RWPE1 (cell line): ENCODE measurements at places on chromosomes 5 and 9.

DNA sequence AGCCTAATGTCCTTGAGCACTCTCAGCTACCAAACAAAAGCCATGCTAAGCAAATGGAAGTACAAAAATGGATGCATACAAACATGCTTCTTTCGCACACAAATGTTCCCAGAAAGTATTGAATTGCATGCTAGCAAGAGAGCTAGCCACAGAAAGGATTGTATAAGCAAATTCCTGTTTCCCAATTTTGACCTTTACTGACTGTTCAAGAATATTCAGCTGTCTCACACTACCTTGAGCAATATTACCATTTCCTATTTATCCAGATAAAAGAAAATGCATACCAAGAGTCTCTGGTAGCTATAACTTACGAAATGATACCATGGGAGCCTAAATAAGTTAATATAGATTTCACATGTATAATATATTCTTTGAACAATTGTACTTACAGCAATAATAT lies 264.6 kb downstream of the TMEM167A start:
- DNase-seq = no peak

- no peak for DNase-seq
Measured at GRCh38 chr9:124941679-124942561, 1.0 kb upstream of the GOLGA1 start.

- DNase-seq = no peak
Measured at GRCh38 chr5:141872496-141873356, 5.5 kb downstream of the PCDH1 start.

GRCh38 chr5:142063878-142064331 lies 44.7 kb upstream of the NDFIP1 start:
- no peak for DNase-seq

DNA sequence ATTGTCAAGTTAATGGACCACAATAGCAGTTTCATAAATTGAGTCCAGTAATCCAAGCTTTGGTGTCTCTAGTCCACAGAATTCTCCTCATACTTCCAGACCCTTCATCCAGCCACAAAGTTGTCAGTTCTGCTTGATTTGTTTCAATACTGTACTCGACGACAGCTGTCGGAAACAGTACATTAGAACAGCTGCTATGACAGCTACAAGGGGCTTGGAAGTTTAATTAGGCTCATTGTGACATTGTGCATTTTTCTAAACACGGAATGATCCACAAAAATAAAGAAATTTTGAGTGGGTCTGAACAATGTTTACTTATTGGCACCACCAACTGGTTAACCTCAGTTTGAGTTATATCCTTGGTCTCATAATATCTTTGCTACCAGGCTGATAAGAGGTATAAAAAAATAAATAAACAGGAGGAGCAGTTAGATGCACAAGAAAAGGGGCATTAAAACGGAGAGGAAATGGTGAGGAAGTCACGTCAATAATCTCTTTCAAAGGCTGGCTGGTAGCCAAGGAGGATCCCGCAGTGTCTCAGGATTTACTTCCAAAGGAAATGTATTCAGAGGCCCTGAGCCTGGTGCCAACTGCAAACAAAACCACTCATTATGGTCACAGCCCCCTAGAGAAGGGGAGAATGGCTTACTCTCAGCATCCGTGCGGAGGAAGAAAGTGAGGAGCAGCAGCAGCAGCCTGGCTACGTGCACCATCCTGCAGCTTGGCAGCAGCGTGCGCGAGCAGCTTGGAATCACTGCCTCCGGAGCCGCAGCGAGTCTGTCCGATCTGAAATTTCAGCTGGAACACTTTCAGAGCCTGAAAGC lies 933.8 kb upstream of the DMAC1 start:
- no peak for DNase-seq

DNA sequence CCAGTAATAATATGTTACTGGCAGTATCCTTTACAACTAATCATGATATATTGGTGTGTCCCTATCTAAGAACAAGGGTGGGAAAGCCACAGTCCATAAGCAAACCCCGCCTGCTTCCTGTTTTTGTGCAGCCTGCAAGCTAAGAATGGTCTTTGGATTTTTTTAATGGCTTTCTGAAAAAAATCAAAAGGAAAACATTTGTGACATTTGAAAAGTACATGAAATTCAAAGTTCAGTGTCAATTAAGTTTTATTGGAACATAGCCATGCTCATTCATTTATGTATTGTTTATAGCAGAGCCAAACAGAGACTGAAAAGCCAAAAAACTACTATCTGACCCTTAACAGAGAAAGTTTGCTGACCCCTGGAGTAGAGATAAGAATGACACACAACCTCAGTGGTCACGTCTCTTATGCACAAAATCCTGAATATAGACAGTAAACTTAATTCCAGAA lies 12.8 kb upstream of the TMEM245 start:
- DNase-seq = no peak

- no peak for DNase-seq
Measured at GRCh38 chr9:73131461-73131860, 20.2 kb upstream of the ANXA1 start.

- no peak for DNase-seq
Measured at GRCh38 chr5:39604491-39604890, 179.7 kb upstream of the DAB2 start.

- no peak for DNase-seq
Measured at GRCh38 chr9:33932078-33932807, 115.3 kb downstream of the UBE2R2 start.

GRCh38 chr9:38371495-38371894 lies 21.0 kb upstream of the ALDH1B1 start:
- DNase-seq = peak; percentile 70

GRCh38 chr9:135797507-135798262 lies 95.7 kb downstream of the KCNT1 start:
- peak; percentile 71 for DNase-seq

DNA sequence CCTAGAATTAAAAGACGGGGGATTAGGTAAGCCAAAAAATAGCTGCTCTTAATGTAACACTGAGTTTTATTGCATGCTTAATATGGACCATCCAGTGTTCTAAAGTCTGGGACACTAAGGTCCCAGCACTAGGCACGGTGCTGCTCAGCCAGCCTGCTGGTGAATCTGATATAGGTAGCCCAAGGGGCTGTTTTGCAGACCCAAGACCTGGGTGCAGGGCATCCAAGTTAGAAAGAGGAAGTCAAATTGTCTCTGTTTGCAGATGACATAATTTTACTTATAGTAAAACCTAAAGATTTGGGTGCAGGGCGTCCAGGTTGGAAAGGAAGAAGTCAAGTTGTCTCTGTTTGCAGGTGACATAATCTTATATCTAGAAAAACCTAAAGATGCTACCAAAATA lies 17.8 kb downstream of the IFNA5 start:
- no peak for DNase-seq

DNA sequence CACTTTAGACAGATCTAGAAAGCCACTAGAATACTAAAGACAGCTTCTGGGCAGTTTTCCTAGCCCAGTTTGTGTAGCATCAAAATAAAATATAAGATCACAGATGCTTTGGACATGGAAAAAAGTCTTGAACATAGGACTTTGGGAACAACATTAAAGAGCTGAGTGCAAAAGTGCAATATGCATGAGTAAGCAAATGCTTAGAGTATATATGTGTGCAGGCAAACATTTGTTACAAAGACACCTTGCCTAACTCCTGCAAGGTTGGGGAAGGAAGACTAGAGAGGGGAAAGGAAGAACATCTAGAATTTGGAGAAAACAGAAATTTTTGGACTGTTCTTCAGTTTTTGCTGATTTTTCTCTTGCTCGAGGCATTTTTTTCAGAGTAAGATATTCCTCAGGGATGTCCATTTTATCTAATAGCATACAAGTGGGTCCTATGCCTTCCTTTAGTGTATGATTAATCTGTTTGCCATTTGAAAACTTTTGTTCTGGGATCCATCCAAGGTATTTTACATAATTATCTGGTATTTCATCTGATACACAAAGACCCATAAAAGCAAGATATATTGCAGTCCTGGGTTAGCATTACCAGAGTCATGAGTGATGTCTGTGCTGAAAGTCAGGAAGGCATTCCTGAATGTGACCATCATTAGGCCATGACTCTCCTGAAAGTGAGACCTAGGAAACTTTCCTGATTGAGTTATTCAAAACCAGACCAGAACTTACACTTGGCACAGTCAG lies 142.0 kb upstream of the RGMB start:
- DNase-seq = peak; percentile 21

DNA sequence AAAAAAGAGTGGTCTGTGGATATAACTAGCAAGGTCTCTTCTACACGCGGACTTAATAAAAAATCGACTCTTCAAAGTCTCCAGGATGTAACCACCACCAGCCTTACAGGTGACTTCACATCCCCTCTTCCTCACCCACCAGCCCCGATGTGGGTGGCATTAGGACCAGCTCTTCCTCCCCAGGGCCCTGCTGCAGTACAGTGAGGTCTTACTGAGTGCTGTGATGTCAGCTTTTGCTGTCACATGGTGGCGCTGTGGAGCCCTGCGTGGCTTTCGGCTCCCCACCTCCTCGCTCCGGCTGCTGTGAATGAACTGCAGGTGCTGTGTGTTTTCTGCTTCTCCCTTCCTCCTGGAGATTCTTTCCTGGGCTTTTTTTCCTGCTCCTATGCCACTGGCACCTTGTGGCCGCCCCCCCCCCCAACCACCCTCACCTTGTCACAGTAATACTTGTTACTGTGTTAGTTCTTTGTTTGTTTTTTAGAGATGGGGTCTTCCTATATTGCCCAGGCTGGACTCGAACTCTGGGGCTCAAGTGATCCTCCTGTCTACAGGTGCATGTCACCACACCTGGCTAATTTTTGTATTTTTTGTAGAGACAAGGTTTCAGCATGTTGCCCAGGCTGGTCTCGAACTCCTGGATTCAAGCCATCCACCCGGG lies 15.8 kb upstream of the RAPGEF1 start:
- DNase-seq = peak; percentile 85

GRCh38 chr5:160174780-160175437 lies 54.4 kb upstream of the FABP6 start:
- DNase-seq = no peak

DNA sequence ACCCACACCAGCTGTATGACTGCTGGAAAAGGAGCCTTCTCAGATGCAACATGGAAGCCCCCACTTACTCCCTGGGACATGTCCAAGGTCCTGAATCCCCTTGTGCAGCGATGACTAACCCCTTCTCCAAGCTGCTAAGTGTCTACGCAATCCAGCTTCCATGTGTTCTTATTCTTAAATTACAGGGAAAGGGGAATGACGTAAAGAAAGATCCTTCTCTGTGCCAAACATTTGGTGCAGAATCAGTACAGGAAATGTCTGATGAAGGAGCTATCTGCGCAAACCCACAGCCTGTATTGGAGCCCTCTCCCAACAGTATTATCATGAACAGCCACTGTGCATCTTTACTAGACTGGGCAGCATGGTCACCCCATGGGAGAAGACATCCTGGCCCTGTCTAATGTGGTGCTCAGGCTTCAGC lies 183.2 kb downstream of the FRMD3 start:
- DNase-seq = no peak

DNA sequence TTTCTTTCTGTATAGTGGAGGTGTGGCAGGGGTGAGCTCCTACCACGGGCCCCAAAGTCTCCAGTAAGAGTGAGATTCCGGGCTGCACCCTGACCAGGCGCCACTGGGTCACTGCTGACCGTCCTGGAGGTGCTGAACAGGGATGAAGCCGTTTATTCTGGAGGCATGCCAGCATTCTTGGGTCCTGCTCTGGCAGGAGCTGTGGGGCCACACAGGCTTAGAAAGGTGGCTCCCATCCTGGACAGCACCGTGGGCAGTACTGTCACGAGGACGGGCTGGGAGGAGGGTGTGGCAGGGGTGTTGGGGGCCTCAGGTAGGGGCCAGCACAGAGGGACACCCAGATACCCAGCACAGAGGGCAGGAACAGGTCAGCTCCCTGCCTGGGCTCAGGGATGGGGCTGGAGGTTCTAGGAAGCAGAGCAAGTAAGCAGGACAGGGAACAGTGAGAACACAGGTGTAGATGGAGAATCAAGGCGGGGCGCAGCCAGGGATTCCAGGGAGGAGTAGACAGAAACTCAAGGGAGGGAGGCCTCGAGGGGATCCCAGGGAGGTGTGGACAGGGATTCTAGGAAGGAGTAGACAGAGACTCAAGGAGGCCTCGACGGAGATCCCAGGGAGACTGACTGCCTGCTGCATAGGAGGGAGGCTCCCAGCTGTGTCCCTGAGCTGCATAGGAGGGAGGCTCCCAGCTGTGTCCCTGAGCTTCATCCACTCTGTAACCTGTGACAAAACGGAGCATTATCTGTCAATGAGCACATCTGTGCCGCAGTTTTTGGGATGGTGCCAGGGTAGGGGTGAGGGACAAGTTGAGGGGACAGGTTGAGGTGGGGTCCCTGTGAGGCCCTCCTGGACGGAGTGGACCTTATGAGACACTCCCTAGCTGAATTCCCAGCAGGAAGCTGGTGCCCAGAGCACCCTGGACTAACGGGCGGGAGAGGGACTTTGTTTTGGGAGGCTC lies 1.1 kb upstream of the PLEKHG4B start:
- DNase-seq = no peak

GRCh38 chr9:8457055-8457454 lies 657.5 kb upstream of the DMAC1 start:
- no peak for DNase-seq

GRCh38 chr9:27157097-27157496 lies 48.1 kb downstream of the TEK start:
- no peak for DNase-seq

DNA sequence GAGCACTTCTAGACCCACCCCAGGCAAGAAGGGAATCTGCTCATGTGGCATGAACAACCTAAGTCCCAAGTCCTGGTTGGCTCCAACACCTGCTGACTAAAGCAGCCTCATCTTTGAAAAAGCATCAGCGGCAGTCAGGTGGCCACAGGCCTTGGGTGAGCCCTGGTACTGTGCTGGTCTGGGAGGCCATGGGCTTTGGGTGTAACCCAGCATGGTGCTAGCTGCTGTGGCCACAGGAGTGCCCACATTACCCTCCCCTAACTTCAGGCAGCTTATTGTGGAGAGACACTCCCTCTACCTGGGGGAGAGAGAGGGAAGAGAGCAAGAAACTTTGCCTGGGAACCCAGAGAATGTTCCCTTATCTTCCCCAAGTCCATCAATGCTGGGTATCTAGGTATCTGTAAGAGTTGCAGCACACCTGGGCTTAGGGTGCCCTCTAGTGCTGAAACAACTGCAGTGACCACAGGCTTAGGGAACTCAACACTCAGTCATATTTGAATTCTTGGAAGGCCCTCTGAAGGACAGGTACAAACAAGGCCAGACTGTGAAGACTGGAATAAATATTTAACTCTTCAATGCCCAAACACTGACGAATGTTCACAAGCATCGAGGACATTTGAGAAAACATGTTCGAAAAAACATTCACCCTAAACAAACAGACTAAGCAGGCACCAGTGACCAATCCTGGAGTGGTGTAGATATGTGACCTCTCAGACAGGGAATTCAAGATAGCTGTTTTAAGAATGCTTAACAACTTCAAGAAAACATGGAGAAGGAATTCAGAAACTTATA lies 69.9 kb upstream of the OR2K2 start:
- DNase-seq = peak; percentile 64

GRCh38 chr5:157359356-157360055 lies 93.6 kb downstream of the CYFIP2 start:
- DNase-seq = no peak

- DNase-seq = no peak
Measured at GRCh38 chr9:78896479-78896878, 599.6 kb downstream of the PSAT1 start.

DNA sequence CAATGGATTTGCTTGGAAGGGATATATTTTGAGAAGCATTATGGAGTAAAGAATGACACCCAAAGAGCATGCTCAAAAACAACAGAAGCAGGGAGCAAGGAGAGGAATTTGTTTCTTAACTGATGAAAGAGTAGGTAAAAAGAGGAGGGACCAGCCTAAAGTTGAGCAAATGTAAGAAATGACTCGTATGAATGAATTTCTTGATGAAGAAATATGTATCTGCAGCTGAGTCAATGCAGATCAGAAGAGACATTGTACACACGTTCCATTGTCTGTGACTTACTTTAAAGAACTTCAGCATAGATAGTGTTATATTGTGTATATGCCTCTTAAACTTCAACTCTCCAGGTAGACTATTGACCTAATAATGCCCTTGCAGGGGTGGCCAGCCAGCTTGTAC lies 112.7 kb upstream of the NREP start:
- no peak for DNase-seq
